ENCODE measurements at places on chromosomes 16 and 17.
A peak's percentile ranks its signal among the peaks of the same experiment; 100 is the strongest.

DNA sequence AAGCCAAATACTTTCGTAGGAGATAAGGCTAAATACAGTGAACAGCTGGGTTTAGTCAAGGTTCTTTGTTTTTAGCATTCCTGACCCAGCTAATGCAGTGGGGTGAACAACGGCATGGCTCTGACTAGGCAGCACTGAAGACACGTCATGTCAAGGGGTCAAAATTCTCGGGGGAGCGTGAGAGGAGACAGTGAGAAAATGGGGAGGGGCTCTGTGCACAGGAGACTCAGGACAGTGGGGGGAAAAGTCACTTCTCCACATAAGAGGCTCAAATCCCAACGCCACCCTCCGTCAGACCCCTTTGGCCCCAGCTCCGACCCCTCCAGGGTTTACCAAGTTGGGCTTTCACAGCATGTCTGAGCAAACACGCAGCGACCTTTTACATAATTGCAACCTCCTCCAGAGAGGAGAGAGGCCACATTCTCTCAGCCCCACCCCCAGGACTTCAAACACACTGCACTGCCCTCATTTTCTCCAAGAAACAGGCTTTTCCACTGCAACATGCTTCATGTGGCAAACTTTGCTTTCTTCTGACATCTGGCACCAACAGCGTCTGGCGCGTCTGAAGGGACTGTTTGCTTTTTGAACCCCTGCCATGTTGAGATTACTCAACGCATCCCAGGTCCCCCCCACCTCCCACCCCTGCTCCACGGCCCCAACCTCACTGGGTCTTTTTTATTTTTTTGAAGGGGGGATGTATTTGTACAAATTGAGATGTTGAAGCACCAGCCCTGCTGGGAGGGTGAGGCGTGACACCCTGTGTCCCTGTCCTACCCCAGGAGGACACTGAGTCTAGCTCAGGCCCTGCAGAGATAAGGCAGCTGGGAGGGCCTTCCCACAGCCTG is 30.0 kb downstream of the AXIN2 start:
- no peak for DNase-seq

GRCh38 chr17:73280191-73280590 is 18.5 kb upstream of the CPSF4L start:
- DNase-seq = no peak

- DNase-seq = no peak
Observed at GRCh38 chr16:66517586-66518263, 32.2 kb downstream of the TK2 start.

GRCh38 chr16:12362482-12363458 is 386.2 kb downstream of the SNX29 start:
- DNase-seq = no peak

DNA sequence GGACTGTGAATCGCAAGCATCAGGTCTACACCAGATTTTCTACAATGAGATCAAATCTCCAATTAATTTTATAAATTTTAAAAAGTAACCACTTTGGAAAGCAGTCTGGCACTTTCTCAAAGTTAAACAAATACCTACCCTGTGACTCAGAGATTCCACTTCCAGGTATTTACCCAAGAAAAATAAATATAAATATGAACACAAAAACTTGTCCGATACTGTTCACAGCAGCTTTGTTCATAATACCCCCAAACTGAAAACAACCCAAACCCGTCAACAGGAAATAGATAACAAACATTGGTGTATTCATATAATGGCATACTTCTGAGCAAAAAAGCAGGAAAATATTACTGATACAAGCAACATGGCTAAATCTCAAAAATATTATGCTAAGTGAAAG is 12.1 kb downstream of the ZDHHC7 start:
- DNase-seq = no peak

- DNase-seq = no peak
Observed at GRCh38 chr16:78352184-78352583, 252.7 kb downstream of the WWOX start.

- no peak for DNase-seq
Observed at GRCh38 chr16:11414815-11415775, 69.8 kb downstream of the RMI2 start.

DNA sequence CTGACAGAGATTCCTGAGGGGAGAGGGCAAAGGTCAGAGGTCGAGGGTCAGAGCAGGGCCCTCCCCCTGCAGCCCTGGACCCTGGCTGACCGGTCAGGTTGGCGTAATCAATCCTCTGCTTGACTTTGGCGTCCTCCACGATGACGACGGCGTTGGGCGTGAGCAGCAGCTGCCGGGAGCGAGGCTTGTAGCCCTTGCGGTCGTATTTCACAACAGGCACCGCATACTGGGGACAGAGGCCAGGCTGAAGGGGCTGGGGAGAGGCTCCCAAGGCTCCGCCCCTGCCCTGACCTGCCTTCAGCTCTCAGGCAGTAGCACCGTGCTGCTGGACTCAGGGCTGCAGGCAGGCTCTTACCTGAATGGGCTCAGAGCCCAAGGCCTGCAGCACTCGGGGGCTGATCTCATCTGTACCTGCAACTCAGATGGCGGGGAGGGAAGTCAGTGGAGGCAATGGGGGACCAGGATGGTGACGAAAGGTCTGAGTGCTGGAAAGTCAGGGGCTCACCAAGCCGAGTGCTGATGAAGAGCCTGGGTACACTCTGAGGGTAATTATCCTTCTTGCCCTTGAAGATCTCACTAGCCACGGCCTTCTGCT is 12.0 kb upstream of the CRK start:
- DNase-seq = no peak

GRCh38 chr17:48045316-48046001 is 2.7 kb upstream of the NFE2L1 start:
- DNase-seq = no peak

DNA sequence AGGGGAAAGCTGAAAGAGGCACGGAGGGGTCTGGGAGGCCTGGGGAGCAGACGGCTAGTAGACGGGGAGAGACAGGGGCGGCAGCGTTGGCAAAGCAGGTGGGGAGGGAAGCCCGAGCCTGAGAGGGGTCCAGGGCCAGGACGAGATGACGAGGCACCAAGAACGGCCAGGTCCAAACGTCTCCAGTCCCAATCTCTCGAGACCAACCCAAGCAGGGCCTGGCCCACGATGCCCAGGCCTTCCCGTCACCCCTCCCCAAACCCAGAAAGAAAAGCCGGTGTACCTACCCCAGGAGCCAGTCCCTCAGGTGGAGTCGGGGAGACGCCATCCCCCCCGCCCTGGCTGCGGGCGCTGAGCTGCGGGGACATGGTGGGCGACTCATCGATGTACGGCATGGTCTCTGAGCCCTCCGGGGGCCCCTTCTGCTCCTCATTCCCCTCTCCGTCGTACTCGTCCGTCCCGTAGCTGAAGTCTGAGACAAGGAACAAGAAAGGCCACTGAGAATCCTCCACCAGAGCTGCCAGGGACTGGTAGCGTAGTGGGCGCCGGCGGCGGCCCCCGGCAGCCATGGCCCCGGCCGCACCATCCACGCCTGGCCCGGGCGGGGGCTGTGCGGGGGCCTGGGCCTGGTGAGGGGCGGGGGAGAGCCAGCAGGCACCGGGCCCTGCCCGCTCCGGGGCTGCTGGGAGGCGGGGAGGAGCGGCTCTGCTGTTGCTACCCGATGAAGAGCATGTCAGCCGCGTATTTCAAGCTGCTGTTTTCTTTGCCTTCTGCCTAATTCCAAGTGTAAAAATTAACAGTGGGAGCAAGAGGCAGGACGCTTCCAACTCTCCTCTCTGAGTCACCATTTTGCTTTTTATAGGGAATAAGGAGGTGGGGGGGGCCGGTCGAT is 54.6 kb downstream of the ABR start:
- no peak for DNase-seq

- DNase-seq = no peak
Observed at GRCh38 chr16:66251476-66252160, 114.9 kb upstream of the CDH5 start.

DNA sequence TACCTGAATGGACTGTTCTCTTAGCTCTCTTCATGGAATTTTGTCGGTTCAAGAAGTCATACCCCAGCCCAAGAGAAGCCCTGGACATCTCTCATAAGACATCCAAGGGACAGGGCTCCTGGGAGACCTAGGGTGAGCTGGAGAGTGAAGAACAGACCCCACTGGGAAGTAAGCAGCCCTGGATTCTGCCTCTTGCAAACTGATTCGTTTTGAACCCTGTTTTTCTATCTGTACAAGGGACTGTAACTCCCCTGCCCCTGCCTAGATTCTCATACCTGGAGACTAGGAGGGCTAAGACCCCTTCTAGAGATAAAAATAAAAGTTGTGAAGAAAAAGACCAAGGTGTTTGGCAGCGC is 449 bp downstream of the CCL3L1 start:
- DNase-seq = no peak

DNA sequence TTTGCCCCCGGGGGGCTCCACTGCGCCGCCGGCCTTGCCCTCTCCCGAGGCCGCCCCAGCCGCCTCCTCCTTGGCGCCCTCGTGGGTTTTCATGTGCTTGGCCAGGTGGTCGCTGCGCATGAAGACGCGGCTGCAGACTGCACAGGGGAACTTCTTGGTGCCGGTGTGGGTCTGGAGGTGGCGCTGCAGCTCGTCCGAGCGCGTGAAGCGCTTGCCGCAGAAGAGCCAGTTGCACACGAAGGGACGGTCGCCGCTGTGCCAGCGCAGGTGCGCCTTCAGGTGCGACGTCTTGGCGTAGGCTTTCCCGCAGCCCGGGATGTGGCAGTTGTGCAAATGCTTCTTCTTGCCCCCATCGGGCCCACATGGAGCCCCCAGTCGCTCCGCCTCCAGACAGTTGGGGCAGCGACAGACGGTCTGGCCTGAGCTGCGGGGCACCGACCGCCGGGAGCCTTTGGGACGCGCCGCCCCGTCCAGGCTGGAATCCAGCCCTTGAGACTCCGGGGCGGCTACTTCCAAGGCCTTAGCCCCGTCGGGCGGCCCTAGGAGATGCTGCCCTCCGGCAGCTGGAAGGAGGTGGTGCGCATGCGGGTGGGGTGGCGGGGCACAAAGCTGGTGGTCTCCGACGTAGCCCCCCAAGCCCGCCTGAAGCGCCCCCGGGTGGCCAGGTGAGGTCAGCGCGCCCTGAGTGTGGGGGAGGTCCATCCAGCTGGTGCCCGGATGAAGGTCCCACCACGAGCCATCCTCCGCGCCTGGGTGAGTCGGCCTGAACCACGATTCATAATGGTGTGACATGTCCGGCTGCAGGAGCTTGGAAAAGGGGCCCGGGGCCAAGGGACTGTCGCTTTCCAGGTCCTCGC is 3.4 kb downstream of the SP6 start:
- no peak for DNase-seq

DNA sequence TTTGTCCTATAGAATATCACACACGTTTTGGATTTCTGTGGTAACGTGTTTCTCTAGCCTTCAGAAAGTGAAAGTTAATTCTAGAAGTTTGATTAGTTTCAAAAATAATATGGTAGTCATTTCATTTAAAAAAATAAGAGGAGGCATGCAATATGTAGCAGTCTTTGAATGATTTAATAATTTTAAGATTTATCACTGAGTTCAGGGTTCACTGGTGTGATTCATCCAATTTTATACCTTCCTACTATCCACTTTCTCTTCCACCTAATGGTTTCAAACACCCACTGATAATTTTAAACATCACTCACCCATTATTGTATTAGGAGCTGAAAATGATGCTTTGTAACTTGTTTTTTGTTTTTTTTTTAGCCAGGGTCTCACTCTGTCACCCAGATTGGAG is 42.3 kb downstream of the CMC2 start:
- DNase-seq = no peak

DNA sequence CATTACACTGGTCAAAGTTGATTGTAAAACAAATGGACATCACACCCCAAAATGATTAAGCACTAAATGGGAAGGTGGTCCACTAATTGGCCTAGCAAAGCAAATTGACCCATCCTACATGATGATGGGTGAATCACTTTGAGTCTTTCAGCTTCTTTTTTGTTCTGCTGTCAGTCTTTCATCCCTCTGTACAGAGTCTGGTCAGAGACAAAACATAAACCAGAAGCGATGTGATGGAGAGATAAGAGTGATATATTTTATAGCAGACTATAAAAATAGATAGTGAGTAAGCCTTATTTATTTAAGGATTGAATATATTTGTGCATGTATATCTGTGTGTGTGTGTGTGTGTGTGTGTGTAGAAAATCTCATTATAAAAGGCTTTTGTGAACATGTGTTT is 618.4 kb upstream of the SOX9 start:
- no peak for DNase-seq

- no peak for DNase-seq
Observed at GRCh38 chr16:88298833-88299745, 83.7 kb upstream of the ZNF469 start.

- DNase-seq = no peak
Observed at GRCh38 chr16:57988929-57989328, 11.5 kb downstream of the ZNF319 start.

DNA sequence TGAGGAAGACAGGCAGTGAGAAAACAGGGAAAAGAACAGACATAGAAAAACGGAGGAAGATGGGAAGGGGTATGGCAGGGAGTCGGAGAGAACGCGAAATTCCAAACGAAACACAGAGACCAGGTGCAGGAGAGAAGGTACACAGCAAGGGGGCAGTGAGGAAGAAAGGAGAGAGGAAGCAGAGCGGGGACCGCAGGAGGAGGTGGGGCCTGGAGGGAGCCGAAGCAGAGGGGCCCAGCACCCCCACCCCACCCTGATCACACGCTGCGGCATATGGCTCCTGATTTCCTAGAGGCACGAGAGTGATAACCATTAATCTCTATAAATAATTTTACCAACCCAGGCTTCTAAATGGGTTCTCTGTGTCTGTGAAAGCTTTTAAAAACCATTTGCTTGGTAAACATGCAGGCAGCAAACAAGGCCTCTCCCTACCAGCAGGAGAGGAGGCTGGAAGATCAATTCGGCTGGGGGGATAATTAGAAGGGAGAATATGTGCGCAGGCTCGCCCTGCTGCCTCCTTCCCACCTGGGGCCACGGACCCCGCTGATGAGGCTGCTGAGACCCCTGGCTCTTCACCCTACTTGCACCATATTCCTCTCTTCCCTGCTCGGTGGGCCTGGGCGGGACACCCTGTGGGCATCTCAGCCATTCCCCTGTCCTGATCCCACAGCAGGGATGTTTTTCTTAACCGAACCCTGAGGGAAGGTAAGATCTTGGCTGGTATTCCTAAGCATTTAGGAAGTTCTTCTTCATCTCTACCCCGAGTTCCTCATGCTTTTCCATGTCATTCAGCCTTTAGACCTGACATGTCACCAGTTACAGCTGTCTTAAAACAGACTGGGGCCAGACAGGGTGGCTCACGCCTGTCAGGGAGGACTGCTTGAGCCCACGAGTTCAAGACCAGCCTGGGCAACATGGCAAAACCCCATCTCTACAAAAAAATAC is 86.7 kb downstream of the TMEM132E start:
- DNase-seq = no peak

GRCh38 chr17:11182430-11182829 is 58.6 kb upstream of the SHISA6 start:
- DNase-seq = no peak

- DNase-seq = peak; percentile 36
Observed at GRCh38 chr16:23510164-23510914, at the start of gene GGA2. TSS of gene GGA2 (minus strand) at chr16:23510494. CDS start at chr16:23510411, 83 bp downstream.

- DNase-seq = peak; percentile 84
Observed at GRCh38 chr17:35244341-35245195, 1.7 kb downstream of the SLFN5 start.

Data from HS-5 (cell line).